A549 treated with ZK216348 at 1 μM for 4 hours (cell line): ENCODE measurements at places on chromosomes 4 and X. TPM values are rescaled to one million over a fixed set of nuclear protein-coding genes. Genes with fewer than 3 reads are reported as not detected.

Gene FHIP1A
- total RNA-seq = 0.07 to 0.47 TPM (median 0.18 TPM) in 5 replicates

Gene KCNIP4
- not detected in 5 replicates for total RNA-seq

Gene GATA1
- not detected in 5 replicates for total RNA-seq

Gene FSTL5
- 0.18 TPM in 1 of 5 replicates, not detected in the others for total RNA-seq

Gene GJB1
- 0.22 TPM in 1 of 5 replicates, not detected in the others for total RNA-seq

Gene ZCCHC18
- total RNA-seq = 0.29 to 0.51 TPM in 2 of 5 replicates, not detected in the others

Gene C4orf50
- total RNA-seq = not detected in 5 replicates

Gene COMMD8
- total RNA-seq = 10.3 to 15.7 TPM (median 11.3 TPM) in 5 replicates

Gene OPRPN
- not detected in 5 replicates for total RNA-seq

Gene UGT8
- 0.08 to 0.15 TPM (median 0.11 TPM) in 5 replicates for total RNA-seq

Gene THAP6
- total RNA-seq = 4.2 to 7.0 TPM (median 5.2 TPM) in 5 replicates

Gene CNGA2
- total RNA-seq = not detected in 5 replicates

Gene RPA4
- total RNA-seq = 0.14 to 0.42 TPM (median 0.23 TPM) in 4 of 5 replicates, not detected in the other

Gene OPHN1
- 1.4 to 2.4 TPM (median 1.5 TPM) in 5 replicates for total RNA-seq

Gene IL2
- not detected in 5 replicates for total RNA-seq

Gene ADH6
- total RNA-seq = 0.07 TPM in 1 of 5 replicates, not detected in the others

Gene DCK
- total RNA-seq = 9.5 to 23.8 TPM (median 17.1 TPM) in 5 replicates

Gene GAGE2A
- not detected in 5 replicates for total RNA-seq

Gene PI4K2B
- 2.9 to 9.6 TPM (median 8.4 TPM) in 5 replicates for total RNA-seq

Gene CT45A3
- not detected in 5 replicates for total RNA-seq

Gene KLHL4
- 4.3 to 5.0 TPM (median 4.9 TPM) in 5 replicates for total RNA-seq

Gene TLR1
- 0.17 to 0.81 TPM (median 0.32 TPM) in 5 replicates for total RNA-seq

Gene DCAF8L2
- total RNA-seq = not detected in 5 replicates

Gene PCDH10
- 0.06 to 0.21 TPM (median 0.16 TPM) in 5 replicates for total RNA-seq

Gene FAM236D
- total RNA-seq = not detected in 5 replicates

Gene FGB
- total RNA-seq = 12.6 to 21.1 TPM (median 18.6 TPM) in 5 replicates

Gene CXCL6
- not detected in 5 replicates for total RNA-seq

Gene HSFX1
- total RNA-seq = 0.13 to 0.44 TPM (median 0.43 TPM) in 5 replicates

Gene NLGN4X
- not detected in 5 replicates for total RNA-seq

Gene MAGED4
- total RNA-seq = 0.24 to 15.1 TPM (median 11.3 TPM) in 5 replicates

Gene ODAPH
- total RNA-seq = 1.6 TPM in 1 of 5 replicates, not detected in the others

Gene HEPH
- 0.03 TPM in 1 of 5 replicates, not detected in the others for total RNA-seq

Gene ADRA2C
- 5.9 to 15.9 TPM (median 11.4 TPM) in 5 replicates for total RNA-seq
